ENCODE measurements at places on chromosomes 5 and 9. TPM values are rescaled to one million over a fixed set of nuclear protein-coding genes. Genes with fewer than 3 reads are reported as not detected.

The CDH9 gene
- total RNA-seq = not detected

The ANKRD34B gene
- total RNA-seq = under 0.01 TPM

The GALNT10 gene
- 10.4 TPM for total RNA-seq

The CSF1R gene
- total RNA-seq = 31.3 TPM

The F2RL2 gene
- under 0.01 TPM for total RNA-seq

The ORM2 gene
- not detected for total RNA-seq

The TEX48 gene
- total RNA-seq = not detected

The IDNK gene
- 3.1 TPM for total RNA-seq

The C9orf50 gene
- not detected for total RNA-seq

The MAP3K1 gene
- total RNA-seq = 29.7 TPM

The CENPH gene
- 4.2 TPM for total RNA-seq

The LHX6 gene
- 2.1 TPM for total RNA-seq

The IL7R gene
- total RNA-seq = 0.52 TPM

The FOXD4L4 gene
- under 0.01 TPM for total RNA-seq

The SLCO6A1 gene
- total RNA-seq = 0.52 TPM

The CDHR2 gene
- total RNA-seq = not detected

The PALM2AKAP2 gene
- total RNA-seq = 24.0 TPM

The PCDHA12 gene
- not detected for total RNA-seq

The TRPM3 gene
- 1.6 TPM for total RNA-seq

The PIP5K1B gene
- 2.1 TPM for total RNA-seq

The FRMD3 gene
- total RNA-seq = 27.7 TPM

All from skeletal muscle tissue (tissue), 5 donors.